ACHN (cell line): ENCODE measurements at places on chromosomes 16 and 17.

GRCh38 chr17:46940692-46941404 lies 17.9 kb downstream of the GOSR2 start:
- peak; percentile 70 for DNase-seq

DNA sequence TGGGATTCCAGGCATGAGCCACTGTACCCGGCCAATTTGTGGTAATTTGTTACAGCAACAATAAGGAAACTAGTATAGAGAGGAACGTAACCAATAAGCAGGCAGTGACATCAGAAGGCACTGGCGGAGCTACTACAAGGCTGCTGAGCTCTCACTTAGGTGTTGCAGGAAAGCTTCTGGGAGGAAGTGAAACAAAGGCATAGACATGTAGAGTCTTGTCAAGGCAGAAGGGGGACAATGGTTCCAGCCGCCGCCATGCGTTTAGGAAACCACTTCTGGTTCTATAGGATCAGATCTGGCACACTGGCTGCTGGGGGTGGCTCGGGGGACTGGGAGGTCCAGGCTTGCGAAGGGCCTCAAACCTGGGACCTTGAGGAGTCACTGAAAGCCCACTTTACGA lies 9.4 kb upstream of the CPSF4L start:
- no peak for DNase-seq

GRCh38 chr16:67022531-67023214 lies 6.3 kb upstream of the CBFB start:
- DNase-seq = no peak

DNA sequence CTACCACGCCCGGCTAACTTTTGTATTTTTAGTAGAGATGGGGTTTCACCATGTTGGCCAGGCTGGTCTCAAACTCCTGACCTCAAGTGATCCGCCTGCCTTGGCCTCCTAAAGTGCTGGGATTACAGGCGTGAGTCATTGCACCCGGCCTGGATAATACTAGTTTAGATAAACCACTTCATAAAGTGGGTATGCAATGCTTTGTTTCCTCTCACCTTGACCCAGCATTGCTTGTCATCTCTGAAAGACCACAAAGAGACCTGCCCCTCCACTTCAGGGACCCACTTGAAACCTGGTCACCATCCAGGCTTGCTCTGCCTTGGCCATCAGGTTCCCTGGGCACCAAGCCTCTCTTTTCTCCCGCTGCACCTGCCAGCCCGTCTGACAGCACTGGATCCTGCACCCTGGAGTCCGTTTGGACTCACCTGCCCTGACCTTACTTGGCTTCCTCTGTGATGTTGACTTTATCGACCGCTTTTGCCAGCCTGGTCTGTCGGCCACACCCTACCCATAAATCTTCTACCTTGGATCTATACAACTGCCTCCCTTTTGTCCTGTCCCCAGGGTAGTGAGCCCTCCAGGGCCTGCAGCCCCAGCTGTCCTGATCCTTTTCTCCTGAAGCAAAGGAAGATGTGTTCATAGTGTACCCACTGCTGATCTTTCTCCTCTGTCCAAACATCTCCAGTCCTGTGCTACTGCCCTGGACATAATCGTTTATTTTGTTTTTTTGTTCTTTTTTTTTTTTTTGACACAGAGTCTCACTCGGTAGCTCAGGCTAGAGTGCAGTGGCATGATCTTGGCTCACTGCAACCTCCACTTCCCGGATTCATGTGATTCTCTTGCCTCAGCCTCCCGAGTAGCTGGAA lies 12.7 kb upstream of the ZG16 start:
- no peak for DNase-seq

DNA sequence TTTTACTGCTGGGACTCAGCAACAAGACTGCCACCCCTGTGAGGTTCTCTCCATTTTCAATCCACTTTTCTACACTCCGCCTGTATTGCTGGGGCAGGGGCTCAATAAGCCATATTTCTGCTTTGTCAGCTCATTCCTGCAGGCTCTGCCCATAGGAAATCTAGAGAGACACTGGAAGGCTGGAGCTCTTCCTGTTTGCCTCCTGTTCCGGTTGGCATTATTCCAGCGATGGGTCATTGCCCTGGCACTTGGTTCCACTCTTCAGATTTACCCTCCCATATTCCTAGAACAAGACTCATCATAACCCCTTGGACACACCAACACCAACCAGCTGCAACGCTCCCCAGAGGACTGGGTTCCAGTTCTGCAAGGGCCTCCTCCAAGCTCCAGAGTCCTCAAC lies 210.4 kb downstream of the CA10 start:
- DNase-seq = peak; percentile 58

DNA sequence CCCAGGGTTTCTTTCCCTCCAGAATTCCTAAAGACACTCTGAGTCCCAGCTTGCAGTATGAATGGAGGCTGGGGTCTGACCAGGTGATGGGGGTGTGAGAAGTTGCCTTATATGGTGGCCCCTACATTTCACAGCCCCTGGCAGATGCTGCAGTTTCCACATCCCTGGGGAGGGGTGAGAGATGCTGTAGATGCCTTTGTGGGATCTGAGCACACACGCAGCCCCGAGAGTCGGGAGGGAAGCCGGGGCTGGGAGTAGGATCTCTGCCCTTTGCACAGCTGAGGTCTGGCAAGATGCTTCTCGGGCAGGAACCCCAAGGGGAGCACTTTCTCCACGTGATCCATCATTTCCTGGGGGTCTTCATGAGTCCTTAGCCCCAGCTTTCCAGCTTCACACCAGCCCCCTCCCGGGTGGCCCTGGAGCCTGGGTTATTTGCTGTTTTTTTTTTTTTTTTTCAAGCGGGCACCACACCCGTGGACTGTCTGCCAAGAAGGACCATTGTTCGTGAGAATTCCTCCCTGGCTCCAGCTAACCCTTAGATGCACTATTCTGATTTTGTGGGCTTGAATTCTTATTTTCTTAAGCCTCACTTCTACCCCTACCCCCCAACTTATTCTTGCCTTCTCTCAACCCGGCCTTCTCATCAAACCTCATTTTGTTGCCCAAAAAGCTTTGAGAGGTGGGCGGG lies 50.6 kb downstream of the NTN1 start:
- DNase-seq = no peak

DNA sequence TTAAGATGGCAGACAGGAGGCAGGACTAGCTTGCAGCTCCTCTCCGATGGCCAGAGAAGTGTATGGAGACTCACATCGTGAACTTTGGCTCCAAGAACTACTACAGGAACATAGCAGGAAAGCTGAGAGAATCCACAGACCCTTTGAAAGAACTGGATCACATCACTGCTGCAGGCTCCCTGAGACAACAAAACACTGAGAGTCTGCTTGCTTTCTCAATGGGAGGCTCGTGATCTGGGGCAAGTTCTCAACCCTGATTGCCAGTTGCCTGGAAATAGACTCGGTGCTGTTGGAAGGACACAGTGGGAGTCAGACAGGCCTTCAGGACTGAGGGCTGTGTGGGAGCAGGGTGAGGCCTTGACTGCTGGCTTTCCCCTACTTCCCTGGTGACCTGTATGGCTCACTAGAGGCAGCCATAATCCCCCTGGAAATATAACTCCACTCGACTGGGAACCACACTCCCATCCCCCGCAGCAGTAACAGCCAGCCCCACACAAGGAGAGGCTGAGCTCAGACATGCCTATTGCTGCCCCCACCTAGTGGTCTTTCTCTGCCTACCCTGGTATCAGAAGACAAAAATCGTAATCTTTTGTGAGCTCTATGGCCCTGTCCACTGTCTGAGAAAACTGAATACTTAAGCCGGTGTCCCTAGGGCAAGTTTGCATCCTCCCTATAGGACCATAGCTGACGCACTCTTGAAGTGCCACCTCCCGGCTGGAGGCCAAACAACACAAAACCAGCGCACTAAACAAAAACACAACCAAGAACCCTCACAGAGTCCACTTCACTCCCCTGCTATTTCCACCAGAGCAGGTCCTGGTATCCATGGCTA lies 238.4 kb downstream of the CEP112 start:
- no peak for DNase-seq

- DNase-seq = no peak
These were observed 54.4 kb upstream of the PABPN1L start for GRCh38 chr16:88920618-88921590.

DNA sequence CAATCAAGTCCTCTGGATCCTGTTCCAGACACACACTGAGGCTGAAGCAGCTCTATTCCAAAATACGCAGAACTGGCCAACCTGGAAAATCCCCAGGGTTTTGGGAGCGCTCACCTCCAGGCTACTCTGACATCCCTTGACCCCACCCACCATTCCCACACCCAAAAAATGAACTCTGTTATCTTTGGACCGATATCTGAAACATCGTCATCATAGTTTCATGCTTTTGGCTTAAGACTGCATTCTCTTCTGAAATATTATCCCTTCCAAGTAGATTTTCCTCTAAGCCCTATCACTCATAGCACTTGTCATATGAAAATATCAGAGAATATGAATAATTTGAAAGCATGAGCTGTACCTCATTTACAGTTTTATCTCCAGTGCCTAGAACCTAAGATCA lies 34.7 kb downstream of the VAT1L start:
- DNase-seq = no peak
